ENCODE measurements at places on chromosomes 3 and 15.

- DNase-seq = no peak
These were observed 139.2 kb upstream of the EOMES start for GRCh38 chr3:27861046-27862036.

- DNase-seq = no peak
These were observed 162.9 kb upstream of the STT3B start for GRCh38 chr3:31369637-31370379.

GRCh38 chr15:96106181-96106580, 224.3 kb upstream of the NR2F2 start:
- DNase-seq = no peak

- DNase-seq = no peak
These were observed 8.0 kb downstream of the GCSAM start for GRCh38 chr3:112124907-112125607.

GRCh38 chr3:183255348-183255730, 2.3 kb downstream of the B3GNT5 start:
- no peak for DNase-seq

- DNase-seq = no peak
These were observed 15.2 kb downstream of the DAZL start for GRCh38 chr3:16589867-16590624.

- DNase-seq = no peak
These were observed 54.8 kb upstream of the TNFSF10 start for GRCh38 chr3:172577987-172578570.

GRCh38 chr15:62906627-62907026, 135.9 kb upstream of the TPM1 start:
- DNase-seq = no peak

GRCh38 chr3:106208967-106209366, 340.2 kb upstream of the CBLB start:
- no peak for DNase-seq

DNA sequence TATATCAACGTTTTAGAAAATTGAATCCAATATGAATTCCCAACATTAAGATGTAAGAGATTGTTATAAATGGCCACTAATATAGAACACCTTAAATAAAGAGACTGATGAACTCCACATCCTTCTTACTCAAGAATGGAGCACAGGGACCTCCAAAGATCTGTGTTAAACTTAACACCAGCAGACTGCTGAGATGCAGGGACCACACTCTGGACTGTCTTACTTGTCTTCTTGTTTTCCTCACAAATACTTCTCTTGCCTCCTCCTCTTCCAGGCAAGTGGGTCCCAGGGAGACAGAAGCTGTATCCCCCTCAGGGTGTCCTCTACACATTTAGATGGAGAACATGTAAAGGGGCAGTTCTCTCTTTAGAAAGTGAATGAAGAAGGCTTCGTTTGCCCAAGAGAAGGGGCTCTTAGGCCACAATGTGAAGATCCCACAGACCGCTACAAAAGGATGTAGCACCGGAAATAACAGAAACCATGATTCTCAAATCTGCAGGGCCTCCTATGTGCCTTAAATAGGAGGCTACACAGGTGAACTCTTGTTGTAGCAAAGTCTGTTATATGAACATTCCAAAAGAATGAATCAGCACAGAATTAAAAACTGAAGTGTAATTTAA, 52.2 kb downstream of the SATB1 start:
- DNase-seq = no peak

- DNase-seq = no peak
These were observed 364.8 kb upstream of the TPRG1 start for GRCh38 chr3:188807006-188807405.

DNA sequence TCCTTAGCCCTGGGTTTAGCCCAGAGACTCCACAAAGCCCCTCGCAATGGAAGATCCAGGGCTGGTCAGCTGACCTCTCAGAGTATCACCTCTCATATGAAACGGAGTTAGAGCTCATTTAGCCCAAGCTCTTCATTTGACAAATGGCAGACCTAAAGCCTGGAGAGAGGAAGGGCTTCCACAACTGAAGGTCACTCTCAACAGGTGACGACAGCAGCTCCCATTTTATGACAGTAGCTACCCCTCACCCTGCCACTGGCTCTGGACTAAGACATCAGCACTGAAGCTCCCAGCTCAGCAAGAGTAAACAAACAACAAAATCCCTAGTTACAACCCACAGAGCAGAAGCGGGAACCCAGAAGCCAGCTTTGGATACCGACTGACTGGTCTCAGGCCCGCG, 33.7 kb downstream of the TLE3 start:
- no peak for DNase-seq

GRCh38 chr15:78265752-78266224, 1.4 kb downstream of the DNAJA4 start:
- DNase-seq = no peak

- DNase-seq = no peak
These were observed 276.2 kb upstream of the EPHA6 start for GRCh38 chr3:96538186-96538585.

- no peak for DNase-seq
These were observed 139.5 kb upstream of the EIF1B start for GRCh38 chr3:40169983-40170382.

DNA sequence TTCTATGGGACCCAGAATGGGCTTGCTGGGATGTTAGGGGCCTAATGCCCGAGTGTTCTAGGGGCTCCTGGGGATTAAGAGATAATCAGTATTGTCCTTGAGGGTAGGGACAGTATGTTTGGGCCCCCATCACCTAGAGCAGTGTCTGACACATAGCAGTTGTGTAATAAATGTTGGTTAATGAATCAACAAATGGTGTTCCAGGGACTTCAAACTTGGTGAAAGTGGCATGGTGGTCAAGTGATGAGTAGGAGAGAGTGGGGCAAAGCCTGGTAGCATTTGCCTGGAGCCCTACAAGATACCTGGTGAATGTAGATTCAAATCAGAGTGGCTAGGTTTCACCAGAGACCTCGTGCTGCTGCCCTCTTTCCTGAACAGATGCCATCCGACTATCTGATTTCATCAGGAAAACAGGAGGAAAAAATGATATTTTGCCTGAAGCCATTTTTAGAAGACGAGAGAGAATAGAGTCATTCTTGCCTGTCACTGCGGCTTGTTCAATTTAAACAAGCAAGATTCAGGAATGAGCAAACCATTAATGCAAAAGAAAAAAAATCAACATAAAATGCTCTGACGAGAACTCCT, 117.3 kb downstream of the RPL22L1 start:
- no peak for DNase-seq

GRCh38 chr3:197942956-197943556, 6.9 kb upstream of the RPL35A start:
- no peak for DNase-seq

DNA sequence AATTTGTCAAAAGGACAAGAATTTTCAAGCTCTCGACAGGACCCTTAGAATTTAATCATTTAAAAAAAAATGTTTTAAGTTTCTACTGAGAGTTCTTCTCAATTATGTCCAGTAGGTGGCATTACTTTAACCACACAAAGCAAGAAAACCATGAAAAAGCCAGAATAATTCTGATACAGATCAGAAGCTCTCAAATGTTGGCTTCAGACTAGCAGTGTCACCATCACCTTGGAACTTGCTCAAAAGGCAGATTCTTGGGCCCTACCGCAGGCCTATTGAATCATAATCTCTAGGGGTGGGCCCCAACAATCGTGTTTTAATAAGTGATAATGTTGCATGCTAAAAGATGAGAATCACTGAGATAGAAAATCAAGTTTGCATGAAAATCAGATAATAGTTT, 99.5 kb upstream of the KCNMB2 start:
- no peak for DNase-seq

GRCh38 chr3:81452418-81452817, 309.0 kb downstream of the GBE1 start:
- DNase-seq = no peak

DNA sequence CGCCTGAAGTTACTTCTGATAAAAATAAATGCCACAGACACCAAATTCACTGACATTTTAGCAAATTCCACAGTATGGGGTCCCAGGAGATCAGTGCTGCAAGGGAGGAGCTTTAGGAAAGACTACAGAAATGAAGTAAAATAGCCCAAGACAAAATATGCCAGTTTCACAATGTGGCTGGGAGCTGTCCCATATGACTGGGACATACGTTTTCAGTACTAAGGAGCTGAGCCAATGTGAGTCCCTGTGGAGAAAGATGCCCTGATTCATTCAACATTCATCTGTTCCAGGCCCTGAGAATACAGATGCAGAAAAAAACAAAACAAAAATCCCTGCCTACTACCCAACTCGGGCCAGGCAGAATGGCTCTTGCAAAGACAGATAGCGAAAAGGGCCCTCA, 63.4 kb upstream of the FAM174B start:
- no peak for DNase-seq

GRCh38 chr3:63693351-63693750, 40.9 kb downstream of the SNTN start:
- no peak for DNase-seq

DNA sequence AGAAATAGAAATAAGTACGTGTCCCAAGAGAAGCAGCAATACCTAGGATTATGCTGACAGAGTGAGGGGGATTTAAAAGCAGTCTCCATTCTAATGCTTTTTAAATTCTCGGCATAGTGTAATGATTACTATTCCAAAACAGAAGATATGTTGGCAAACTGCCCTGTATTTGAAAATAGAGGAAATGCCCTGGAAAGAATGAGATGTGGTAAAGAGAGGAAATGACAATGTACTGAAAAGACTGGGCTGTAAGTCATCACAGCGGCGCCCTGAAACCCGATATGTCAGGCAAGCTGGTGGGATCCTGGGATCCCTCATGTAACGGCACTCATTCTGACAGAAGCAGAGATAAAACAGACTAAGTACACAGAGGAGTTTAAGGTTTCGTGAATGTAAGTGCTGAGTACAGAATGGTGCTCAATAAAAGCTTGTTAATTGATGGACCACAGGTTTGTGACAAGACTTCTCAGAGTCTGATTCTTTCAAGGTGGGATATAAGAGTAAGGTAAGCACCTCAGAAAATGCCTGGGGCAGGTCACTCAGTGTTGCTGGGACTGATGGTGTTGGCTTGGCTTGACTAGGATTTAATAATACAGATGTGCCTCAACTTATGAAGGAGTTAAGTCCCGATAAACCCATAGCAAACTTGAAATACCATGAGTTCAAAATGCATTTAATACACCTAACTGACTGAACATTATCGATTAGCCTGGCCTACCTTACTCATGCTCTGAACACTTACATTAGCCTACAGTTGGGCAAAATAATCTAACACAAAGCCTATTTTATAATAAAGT, 91.4 kb downstream of the NFKBIZ start:
- no peak for DNase-seq

DNA sequence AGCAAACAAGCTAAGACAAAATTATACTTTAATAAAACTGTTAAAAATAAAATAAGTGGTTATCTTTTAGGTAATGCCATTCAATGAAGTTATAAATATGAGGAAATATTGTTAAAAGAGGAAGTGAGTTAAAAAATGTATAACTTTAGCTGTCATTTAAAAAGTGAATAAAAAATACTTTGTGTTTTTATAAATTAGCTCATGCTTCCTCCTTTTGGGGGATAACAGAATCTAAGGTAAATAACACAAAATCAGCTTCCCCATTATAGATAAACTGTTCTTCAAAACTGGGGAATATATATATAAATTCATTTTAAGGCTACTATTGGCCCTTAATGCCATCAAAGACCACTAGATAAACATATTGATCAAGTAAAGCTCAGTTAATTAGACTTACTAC, 113.7 kb upstream of the AADACL2 start:
- DNase-seq = no peak

DNA sequence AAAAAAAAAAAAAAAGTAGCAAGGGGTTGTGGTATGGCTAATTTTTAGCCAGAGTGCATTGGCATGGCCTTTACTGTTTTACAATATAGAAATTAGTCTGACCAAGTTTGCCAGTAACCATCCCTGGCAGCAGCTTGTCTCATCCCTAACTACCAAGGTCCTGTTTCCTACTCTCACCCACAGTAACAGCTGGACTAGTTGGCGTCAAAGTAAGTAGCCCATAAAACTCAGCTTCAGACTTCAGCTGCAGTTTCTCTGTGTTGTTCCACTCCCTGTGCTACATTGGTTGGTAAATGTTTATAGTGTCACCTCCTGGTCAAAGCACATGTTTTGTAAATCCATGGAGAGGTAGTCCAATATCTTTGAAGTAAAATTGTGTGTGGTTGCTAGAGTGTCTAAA, 691.3 kb downstream of the ZPLD1 start:
- no peak for DNase-seq

DNA sequence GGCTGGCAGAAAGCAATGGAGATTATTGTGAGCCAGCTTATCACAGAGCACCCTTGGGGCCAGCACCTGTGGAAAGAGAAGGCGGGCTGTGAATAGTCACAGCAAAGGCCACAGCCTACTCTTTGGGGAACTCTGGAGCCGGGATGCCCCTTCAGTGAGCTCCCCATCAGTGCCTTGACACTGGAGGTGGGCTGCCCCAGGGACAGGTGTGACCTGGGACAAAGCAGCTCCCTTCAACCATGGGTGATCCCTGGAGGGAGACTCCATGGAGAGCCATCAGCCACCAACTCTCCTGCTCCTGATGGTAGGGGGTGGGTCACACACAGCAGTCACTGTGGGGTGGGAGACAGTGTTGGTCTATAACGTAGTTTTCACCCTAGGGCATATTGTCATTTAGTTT, 5.8 kb downstream of the TTC21A start:
- DNase-seq = no peak

DNA sequence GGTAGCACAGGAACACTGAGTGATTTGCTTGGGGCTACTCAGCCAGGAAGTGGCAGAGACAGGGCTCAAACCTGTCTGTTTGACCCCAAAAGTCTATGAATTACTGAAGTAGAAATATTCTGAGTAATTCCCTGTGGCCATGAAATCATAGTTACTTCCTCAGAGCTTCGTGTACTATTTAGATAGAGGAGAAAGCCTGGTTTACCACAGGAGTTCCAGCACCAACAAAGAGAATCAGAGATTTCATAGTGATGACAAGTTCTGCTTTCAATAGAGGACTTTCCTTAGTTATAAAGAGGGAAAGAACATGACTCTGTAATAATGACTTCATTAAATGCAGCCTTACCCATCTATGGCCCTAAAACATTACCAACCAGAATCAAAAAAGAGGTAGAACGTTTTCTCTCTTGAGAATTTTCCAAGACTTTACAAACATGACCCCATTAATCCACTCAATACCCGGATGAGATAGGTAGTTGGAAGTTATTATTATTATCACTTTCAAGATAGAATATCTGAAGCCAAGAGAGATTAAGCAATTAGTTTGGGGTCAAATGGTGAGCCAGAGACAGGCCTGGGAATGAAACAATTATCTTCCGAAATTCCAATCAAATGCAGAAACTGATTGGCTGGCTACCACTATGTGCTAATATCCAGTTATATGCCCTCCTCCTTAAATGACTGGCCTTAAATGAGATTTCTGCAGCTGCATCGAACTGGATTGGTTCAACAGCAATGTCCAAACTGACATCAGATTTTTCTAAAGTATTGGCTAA, 13.6 kb upstream of the WNT5A start:
- DNase-seq = no peak

DNA sequence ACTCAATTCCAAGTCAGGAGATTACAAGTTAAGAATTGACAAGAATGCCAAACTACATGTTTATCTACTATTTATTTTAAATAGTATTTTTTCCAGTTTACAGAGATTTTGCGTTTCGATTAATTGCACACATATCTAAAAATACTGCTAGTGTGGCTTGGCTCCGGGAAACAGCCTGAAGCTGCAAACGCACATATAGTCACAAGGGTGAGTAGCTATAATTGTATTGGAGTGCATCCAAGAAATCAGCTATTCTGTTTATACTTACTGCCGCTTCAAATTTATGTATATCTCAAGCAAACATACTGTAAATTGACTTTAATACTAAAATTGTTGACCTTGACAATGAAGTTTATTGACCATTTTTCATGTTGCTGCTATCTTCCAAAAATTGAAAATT, 77.0 kb upstream of the PLSCR5 start:
- DNase-seq = no peak

Data from progenitor cell of endocrine pancreas (in vitro differentiated cells).